ENCODE measurements at places on chromosomes 11 and 22.

GRCh38 chr22:41271787-41272186 lies 14.2 kb downstream of the RANGAP1 start:
- DNase-seq: no peak

- no peak for DNase-seq
These were observed 2.1 kb upstream of the MTFP1 start for GRCh38 chr22:30423301-30423958.

- DNase-seq: no peak
These were observed 122.8 kb downstream of the OR4C45 start for GRCh38 chr11:50155508-50155907.

- DNase-seq: no peak
These were observed 7.2 kb upstream of the IL18BP start for GRCh38 chr11:71991494-71991893.

DNA sequence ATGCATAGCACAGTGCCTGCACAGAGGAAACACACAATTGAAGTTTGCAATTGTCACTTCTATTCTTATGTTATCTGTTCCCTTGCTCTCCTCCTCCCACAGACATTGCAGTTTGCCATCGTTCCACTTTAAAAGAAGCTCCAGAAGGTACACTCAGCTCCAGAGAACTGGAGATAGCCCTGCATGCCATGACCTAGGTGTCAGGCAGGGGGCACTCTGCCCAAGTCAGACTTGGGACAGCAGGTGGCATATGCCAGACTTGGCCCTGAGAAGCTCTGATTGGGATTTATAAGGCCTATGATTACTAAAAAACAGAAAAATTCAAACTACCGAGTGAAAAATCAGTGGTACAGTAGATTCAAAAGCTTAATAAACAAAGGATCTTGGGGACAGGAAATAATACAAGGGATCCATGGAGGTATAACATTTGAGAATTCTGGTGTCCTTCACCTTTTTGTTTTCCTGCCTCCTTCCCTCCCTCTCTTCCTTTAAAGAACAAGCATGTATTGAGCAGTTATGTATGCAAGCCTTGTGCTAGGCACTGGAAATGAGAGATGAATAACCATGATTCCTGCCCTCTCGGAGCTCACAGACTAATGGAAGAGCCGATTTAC lies 40.0 kb downstream of the TENM4 start:
- DNase-seq: no peak

DNA sequence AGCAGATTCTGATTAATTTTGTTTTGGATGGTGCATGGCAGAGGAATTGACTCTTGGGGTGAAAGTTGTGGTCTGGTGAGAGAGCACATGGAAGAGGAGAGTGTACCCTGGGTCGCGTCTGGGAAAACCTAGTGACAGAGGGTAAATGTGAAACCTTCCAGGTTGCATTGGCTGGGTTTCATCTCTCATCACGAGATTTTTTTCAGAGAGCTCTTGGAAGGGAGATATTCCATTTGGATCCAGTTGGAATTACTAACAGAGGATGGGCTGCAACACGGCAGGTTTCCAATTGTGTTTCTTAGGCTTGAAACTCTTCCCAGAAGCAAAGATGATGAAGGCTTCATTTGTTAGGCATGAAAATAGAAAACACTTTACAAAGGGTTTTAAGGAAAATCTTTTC lies 109.7 kb upstream of the MTMR2 start:
- DNase-seq: no peak

- DNase-seq: no peak
These were observed 4.8 kb downstream of the MAP3K11 start for GRCh38 chr11:65609229-65609628.

DNA sequence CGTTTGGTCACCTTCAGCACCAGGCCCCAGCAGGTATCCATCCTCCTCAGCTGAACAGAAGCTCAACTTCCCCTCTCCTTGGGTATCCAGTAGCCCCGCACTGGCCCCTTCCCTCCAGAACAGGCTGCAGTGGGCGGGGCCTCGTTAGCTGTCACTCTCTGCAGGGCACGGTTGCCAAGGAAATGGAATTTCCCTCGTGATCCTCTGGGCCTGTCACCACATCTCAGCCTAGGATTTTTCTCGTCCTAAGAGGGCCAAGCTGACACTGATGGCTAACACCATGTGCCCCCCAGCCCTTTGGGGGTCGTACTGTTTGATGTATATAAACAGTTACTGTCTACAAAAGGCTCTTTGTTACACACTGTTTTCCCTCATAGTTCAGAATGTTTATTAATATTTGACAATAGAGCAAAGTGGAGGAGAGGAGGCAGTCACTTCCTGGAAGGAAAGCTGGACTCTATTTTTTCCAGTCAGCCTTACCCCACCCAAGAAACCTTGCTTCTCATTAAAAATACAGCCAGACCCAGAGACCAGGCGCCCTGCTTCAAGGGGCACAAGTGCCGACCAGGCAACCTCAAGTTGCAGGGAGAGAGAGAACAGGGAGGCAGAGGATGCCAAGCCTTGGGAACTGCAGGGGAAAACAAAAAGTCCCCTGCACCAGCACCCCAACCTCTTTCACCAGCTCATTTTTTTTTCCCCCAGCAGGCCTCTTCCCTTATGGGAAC lies 44.5 kb downstream of the FEZ1 start:
- no peak for DNase-seq

DNA sequence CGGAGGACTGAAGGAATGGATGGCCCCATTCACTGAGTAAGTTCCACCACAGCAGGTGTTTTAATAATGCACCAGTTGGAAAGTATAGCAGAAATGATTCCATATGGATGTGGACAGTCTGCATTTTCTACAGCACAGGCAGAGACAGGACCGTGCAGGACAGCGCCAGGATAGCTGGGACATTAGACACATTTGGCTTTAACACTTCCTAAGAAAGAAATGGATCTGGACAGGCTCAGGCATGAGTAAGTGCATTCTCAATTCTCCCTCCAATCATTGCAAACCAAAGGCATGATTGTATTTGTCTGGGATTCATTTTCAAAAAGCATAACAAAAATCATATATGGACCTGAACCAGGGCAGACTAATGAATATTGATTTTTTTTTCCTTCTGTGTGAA lies 233.0 kb upstream of the POU2AF2 start:
- no peak for DNase-seq

- DNase-seq: no peak
These were observed 3.2 kb upstream of the MRPL23 start for GRCh38 chr11:1943977-1944376.

DNA sequence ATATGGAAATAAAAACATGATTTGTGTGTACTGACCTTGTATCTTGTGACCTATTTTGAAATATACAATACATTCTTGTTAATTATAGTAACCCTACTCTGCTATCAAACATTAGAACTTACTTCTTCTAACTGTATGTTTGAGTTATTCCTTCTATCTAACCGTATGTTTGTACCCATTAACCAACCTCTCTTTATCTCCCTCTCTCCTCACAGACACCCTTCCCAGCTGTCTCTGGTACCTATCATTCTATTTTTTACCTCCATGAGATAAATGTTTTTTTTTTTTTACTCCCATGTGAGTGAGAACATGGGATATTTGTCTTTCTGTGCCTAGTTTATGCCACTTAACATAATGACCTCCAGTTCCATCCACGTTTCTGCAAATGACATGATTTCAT lies 128.7 kb downstream of the DDX10 start:
- no peak for DNase-seq

- DNase-seq: no peak
These were observed 88.6 kb downstream of the ETS1 start for GRCh38 chr11:128498721-128499245.

GRCh38 chr22:33923660-33924246 lies 3.5 kb upstream of the LARGE1 start:
- no peak for DNase-seq

DNA sequence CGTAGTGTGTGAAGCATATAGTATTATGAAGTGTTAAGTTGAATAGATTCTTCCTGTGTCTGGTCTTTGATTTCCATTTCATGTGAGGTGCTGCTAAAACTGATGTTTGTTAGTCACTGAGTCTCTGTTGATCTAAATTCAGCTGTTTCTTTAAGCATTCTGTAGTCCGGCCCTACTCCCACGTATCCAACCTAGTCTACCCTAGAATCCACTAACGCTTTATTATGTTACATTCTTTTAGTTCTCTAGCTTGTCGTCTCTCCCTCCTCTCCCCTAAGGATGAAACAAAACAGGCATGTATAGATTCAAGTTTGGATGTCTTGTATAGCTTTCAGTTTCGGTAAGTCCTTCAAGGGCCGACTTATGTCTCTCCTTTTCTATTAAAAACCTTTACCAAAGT lies 4.1 kb downstream of the WEE1 start:
- DNase-seq: no peak

- DNase-seq: no peak
These were observed 153.9 kb downstream of the TEAD1 start for GRCh38 chr11:12827929-12828812.

GRCh38 chr22:49079027-49079725 lies 748.5 kb downstream of the BRD1 start:
- DNase-seq: no peak

DNA sequence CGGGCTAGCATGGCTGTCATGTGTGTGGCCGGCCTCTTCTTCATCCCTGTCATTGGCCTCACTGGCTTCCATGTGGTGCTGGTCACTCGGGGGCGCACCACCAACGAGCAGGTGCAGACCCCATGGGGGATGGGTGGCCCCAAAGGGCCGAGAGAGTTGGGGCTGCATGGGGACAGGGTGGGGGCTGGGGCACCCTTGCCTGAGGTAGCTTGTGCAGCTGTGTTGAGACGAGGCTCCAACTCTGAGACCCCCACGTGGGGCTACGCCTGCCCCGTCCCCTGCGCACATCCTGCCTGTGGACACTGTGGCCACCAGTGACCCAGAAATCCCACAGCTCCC lies 8.5 kb downstream of the ZDHHC8 start:
- no peak for DNase-seq

- DNase-seq: no peak
These were observed 22.5 kb upstream of the RBX1 start for GRCh38 chr22:40928657-40929056.

GRCh38 chr11:78350091-78350645 lies 67.5 kb downstream of the GAB2 start:
- DNase-seq: no peak

DNA sequence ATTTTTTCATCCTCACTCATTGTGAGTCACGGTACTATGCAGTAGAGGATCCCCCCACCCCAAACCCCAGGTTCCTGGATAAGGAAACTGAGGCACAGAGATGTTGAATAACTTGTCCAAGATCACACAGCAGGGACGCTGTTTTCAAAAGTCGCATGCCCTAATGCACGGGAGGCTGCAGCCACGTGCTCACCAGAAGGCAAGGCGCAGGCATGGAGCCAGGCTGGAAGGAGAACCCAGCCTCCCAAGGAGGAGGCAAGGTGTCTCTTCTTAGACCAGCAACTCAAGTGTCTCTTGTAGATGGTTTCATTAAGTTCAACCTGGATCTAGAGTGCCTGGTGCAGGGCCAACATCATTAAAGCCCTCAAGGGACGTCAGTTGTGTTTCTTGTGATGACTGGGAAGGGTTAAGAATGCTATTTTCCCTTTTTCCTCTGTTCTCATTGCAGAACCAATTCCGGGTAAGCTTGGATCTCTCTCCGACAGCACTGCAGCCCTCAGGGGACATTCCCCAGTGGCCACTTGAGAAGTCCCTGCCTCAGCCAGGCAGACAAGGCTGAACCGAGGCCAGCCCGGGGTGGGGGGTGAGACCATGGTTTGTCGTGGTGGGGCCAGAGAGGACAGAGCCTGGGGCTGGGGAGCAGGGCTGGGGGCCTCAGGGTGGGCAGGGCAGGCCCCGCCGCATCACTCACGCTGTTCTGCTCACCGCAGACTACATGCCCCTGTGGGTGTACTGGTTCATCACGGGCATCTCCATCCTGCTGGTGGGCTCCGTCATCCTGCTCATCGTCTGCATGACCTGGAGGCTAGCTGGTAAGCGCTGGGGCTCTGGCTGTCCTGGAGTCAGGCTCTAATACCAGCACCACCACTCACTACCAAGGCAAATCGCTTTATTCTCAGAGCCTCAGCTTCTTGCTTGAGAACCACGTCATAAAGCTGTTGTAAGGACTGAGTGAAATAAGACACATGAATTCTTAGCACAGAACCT lies 15.7 kb downstream of the TMEM121B start:
- DNase-seq: no peak

DNA sequence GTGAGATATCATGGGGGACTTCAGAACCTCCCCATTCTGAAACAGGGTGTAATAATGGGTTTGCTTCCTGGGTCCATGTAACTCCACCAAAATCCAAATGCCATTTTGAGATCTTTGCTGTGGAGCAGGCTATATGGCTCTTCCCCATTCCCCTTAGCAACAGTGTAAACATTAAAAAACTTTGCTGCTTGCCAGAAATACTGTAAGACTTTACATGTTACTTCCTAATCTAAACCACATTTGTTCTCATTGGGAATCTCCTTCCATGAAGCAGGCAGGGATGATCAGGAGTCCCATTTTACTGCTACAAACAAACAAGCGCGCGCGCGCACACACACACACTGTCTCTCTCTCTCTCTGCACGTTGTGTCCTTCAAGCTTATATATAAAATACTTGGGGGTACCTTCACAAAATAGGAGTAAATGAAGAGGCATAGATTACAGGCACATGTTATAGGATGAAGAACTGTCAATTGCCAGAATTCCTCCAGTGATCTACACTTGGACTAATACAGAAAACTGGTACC lies 86.5 kb downstream of the ANO3 start:
- DNase-seq: no peak

GRCh38 chr11:127066401-127067090 lies 66.0 kb upstream of the KIRREL3 start:
- DNase-seq: no peak

- no peak for DNase-seq
These were observed 98.8 kb downstream of the MPPED2 start for GRCh38 chr11:30487200-30487898.

- no peak for DNase-seq
These were observed 474.6 kb upstream of the RAG2 start for GRCh38 chr11:37072538-37073055.

DNA sequence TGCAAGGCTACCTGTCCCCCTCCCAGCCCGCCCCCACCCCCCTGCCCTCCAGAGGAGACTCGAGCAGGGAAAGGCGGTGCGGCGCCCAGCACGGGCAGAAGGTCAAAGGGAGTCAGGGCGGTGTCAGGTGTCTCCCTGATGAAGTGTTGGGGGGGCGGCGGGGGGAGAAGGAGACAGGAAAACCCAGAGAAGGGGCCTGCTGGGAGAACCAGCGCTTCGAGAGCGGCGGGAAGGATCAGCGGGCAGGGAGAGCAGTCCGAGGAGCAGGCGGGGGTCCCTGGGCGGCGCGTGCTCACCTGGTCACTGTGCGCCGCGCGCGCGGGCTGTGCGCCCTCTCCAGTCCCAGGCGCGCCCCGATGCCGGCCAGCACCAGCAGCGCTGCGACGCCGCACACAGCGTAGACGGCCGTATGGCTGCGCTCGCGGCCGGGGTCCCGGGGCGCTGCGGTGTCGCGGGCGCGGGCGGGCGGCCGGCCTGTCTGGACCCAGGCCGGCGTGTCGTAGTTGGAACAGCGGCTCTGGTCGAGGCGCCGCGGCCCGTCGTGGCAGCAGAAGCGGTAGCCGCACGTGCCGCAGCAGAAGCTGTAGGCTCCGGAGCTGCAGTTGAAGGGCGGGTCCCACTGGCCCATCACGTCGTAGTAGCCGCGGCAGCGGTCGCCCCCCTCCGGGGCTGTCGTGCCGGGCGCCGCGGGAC lies 886 bp downstream of the SHISA8 start:
- no peak for DNase-seq

GRCh38 chr22:28072066-28072465 lies 153.0 kb upstream of the PITPNB start:
- no peak for DNase-seq

- DNase-seq: no peak
These were observed 217.0 kb upstream of the ZBED5 start for GRCh38 chr11:11074686-11075335.

GRCh38 chr11:35142481-35143075 lies 3.6 kb downstream of the CD44 start:
- DNase-seq: no peak

All from stimulated activated CD8-positive, alpha-beta memory T cell treated with anti-CD3 and anti-CD28 coated beads, Interleukin-4, amount 100 ng/mL, for 1 hour (primary cell).